NAMALWA (cell line): ENCODE measurements at places on chromosomes 11 and 22.

DNA sequence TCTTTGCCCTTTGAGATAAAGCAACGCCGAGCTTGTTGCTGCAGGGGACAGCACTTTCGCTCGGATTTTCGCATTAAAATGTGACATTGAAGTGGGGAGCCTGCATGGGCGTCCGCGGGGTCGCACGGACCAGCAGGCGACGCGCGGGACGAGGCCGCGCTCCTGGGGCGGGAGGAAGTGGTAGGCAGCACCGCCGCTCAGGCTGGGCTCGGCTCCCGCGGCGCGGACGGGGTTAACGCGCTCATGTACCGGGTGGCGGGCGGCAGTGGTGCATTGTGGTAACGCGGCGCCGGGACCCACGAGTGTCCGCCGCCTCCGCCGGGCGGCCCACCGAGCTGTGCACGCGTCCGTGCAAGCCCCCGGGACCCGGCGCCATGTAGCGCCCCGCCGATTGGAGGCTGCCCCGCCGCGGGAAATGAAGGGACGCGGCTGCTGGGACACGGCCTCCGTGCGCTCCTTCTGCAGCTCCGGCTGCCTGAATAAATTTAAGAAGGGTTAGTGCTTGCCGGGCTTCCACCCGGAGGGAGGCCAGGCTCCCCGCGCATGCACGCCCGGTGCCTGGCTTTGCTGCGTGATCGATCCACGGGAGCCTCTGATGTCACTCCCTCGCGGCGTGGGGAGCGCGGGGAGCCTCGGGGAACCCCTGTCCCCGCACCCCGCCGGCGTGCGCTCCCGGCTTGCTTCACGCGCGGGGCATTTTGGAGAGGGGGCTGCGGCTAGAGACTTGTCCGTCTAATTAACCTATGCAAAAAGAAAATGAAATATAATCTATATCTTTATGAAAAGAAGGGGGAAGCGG, 127.7 kb downstream of the OSBP2 start:
- no peak for DNase-seq

DNA sequence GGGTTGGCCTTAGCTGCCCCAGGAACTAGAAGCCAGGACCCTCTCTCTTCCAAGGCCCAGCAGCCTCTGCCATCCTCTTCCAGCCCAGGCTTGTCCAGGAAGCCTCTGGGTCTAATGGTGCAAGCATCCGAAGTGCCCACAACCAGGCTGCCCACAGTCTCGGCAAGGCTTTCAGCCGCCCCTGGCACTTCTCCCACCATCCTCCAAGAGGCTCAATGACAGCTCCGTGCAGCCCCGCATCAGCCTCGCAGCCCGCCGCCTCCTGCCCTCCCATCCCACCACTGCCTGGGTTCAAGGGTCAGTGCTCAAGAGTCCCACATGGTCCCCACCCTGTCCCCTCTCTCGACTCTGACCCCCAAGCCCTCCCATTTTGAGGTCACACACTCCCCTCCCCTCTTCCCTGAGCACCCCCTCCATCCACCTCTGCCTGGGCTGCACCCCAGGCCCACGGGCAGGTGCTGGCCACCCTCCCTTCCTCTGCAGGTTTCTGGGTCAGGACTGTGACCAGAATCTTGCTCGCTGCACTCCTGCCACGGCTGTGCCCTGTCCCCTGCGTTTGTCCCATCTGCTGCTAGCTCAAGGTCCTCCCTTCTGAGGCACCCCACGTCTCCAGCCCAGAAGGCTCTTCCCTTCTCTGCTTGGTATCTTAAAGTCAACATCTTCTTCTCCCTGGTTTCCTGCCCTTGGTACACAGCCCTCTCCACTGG, 17.2 kb downstream of the IFITM10 start:
- DNase-seq: no peak

DNA sequence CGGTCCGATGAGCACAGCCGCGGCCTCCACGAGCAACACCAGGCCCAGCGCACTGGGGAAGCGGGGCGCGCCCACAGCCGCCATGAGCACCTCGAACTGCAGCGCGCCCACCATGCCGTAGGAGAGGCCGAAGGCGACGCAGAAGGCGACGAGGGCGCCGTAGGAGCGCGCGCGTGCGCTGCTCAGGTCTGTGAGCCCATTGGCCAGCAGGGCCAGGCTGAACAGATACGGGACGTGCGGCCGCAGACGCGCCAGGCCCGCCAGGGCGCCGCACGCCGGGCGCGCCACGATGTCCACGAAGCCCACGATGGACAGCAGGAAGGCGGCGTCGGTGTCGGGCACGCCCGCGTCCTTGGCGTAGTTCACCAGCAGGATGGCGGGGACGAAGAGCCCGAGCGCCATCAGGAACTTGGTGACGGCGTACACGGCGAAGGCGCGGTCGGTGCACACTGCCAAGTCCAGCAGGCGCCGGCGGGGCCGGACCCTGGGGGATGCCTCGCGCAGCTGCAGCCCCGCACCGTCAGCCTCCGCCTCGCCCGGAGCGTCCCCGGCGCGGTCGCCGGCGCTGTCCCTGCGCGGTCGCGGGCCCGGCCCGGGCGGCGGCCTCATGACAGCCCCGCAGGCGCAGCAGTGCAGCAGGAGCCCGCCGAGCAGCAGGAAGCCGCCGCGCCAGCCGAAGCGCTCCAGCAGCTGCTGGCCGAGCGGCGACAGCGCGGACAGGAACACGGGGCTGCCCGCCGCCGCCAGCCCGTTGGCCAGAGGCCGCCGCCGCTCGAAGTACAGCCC, 2.9 kb downstream of the SLC16A8 start:
- no peak for DNase-seq

- DNase-seq: no peak
Observed at GRCh38 chr11:70409871-70410270, 11.5 kb downstream of the CTTN start.

DNA sequence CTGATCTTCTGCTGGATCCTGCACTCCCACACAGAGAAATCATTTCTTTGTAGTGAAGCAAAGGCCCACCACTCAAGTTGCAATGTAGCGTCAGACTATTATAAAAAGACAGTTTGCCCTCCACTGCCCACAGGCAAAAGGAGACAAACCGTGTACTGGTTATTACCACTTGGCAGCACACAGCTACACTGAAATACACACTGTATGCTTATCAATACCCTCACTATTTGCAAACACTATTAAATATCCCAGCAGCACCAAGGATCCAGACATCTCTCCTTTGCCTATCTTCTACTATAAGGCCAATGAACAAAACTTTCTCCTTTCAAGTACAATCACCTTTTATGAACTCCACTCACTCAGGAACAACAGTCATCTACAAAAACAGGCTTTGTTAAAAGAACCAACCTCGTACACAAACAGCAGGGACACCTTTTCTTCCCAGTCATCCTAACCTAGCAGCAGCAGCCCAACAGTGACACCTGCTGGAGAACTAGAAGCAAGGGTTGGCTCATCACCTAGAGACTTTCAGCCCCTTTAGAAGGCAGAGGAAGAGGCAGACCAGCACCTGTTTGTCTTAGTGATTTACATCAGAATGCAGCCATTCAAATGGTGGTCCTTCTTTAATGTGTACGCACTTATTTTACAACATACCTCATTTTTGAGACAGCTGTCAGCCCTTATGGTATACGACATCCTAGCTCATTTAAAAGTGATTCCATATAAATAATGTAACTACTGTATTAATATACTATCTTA, 56.1 kb downstream of the AMBRA1 start:
- DNase-seq: peak; percentile 90

- no peak for DNase-seq
Observed at GRCh38 chr11:724778-725386, 18.9 kb downstream of the EPS8L2 start.
